Left colon (tissue), 2 donors: ENCODE measurements at places on chromosomes 5 and 9.

DNA sequence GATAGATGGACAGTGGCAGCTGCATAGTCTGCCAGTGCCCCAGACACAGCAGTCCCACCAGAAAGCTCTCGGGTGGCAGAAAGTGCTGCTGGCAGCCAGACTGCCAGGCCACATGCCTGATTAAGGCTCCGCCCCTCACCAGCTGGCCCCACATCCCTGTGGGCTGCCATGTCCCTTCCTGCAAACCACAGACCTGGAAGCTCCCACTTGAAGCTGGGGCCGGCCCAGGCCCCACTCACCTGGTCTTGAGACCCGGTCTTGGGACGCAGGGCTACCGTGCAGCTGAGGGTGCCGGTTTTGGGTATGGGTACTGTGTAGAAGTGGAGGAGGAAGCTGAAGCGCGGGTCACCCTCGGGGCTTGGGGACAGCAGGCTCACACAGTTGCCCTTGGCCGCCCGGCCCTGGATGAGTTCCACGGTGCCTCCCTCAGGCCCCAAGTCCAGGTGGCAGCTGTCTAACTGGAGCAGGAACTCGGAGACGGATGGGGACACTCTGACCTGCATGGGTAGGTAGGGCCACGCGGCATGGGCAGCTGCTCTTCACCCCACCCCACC lies 15.3 kb downstream of the FPGS start:
- DNase-seq, result no peak

DNA sequence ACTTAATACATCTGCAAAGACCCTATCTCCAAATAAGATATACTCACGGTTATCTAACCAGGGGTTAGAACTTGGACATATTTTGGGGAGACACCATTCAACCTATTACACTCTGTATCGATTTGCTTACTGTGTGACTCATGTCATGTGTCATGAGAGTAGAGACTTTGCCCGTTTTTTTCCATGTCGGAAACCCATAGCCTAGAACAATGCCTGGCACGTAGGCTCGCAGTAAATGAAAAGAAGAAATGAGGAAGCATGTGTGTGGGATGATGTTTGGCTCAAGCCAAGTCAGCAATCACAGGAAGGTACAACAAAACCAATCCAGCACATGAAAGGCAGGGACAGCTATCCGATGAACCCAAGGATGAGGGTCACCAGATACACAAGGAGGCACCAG lies 94.6 kb upstream of the DNAH5 start:
- DNase-seq, result no peak

- DNase-seq, result no peak
Observed at GRCh38 chr5:108361771-108362170, 20.1 kb downstream of the FBXL17 start.

DNA sequence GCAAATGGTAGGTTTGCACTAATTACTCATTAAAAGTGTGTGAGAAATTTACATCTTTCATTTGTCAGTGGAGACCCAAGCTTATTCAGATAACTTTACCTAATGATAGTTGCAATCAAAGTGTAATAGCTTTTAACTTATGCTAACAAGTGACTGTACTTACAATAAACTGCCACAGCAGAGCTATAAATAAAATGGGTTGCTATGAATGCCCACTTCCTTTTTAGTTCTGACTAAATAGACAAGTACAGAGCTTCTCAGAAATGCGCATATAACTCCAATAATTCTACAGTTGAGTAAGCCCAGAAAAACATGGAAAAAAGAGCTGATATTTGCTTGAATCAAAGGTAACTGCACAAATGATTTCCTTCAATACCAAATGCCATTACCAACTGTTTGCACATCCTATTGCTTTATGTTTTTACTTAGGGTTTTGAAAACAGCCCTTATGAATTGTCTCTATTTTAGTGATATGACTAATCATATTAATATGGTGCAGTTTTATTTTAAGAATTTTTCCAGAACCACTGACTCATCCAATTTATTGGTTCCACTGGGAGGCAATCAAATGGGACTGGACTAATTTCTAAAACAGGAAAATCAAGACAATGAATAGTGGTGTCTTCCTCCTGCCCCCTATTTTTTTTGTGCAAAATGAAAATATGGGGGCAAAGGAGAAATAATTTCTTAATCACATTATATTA lies 84.1 kb downstream of the PPP2R2B start:
- no peak for DNase-seq

- no peak for DNase-seq
Observed at GRCh38 chr5:134595458-134595838, 37.2 kb downstream of the SAR1B start.

- no peak for DNase-seq
Observed at GRCh38 chr9:138115506-138115905, 237.9 kb downstream of the CACNA1B start.

DNA sequence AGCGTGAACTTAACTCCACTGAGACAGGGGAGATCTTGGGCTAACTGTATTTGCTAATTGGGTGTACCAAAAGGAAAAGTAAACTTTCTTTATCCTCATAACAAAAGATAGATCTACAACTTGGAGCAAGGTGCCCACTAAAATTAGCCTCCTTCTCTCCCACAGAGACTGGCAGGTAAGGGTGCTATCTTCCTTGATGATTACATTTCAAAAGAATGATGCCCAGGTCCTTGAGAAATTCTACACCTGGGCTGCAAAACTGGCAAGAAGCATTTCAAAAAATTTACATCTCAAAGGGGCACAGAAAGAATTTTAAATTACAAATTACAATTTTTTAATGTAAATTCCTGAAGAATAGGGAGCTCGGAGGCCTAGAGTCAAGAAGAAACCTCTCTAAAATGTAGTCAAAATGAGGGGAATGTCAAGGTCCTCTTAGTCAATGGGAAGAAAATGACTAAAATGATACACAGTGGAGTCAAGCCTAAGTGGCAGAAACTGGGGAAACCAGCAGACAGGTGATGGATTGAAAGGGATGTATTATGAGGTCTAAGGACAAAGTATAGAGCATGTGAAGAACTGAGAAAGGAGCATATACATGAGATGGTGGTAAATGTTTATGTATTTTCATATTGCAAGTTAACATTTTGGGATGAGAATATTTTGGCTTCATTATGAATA lies 348.3 kb upstream of the TUSC1 start:
- no peak for DNase-seq

- no peak for DNase-seq
Observed at GRCh38 chr9:123034881-123035510, 1.5 kb downstream of the GPR21 start.

DNA sequence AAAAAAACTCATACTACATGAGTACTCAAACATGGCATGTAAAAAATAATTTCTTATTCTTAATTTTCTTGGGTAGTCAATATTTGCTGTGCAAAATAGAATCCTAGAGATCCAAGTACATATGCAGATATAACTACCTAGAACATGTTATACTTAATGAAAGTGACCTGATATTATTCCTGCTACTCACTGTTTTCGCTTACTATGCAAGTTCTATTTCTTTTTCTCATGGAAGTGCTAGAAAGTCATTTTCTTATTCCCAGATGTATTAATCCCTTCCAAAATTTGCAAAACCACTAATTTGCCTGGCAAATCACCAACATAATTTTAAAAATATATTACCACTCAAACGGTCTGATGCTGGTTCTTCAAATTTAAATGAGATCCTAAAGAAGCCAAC lies 19.2 kb upstream of the PLAC8L1 start:
- DNase-seq, result no peak

- no peak for DNase-seq
Observed at GRCh38 chr5:107948377-107948776, 277.6 kb upstream of the EFNA5 start.

DNA sequence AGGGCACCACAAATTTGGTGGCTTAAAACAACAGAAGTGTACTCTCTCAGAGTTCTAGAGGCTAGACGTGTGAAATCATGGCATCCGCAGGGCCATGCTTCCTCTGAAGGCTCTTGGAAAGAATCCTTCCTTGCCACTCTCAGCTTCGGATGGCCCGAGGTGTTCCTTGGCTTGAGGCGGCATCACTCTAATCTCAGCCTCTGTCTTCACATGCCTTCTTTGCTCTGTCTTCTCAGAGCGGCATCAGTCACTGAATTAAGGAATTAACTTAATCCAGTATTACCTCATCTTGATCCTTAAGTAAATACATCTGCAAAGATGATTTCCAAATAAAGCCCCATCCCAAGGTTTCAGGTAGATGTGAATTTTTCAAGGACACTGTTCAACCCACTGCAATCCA lies 211.1 kb upstream of the TRIM32 start:
- DNase-seq, result no peak

GRCh38 chr9:107712390-107712789 lies 222.8 kb upstream of the KLF4 start:
- DNase-seq, result no peak

- peak; percentile 27 for DNase-seq
Observed at GRCh38 chr5:140041492-140042392, 1.4 kb downstream of the NRG2 start.

GRCh38 chr5:139710319-139711066 lies 62.3 kb downstream of the CXXC5 start:
- DNase-seq, result no peak

DNA sequence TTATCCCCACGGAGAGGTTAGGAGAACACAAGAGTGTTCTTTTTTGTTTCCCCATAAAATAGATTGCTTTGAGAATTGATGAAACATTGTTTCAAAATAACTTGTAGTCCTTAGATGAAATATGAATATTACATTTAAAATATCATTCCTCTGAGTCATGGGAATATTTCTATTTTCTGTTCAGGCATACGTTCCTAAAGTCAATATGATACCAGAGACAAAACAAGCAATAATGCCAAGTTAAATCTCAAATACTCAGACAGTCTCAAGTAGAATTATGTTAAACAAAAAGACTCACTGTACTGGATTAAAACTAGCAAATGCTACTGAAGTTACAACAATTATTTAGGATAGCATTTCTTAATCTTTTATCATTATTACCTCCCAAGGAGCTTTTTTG lies 111.7 kb upstream of the C6 start:
- no peak for DNase-seq

- DNase-seq, result peak; percentile 75
Observed at GRCh38 chr5:10622810-10623209, 58.9 kb downstream of the ANKRD33B start.

DNA sequence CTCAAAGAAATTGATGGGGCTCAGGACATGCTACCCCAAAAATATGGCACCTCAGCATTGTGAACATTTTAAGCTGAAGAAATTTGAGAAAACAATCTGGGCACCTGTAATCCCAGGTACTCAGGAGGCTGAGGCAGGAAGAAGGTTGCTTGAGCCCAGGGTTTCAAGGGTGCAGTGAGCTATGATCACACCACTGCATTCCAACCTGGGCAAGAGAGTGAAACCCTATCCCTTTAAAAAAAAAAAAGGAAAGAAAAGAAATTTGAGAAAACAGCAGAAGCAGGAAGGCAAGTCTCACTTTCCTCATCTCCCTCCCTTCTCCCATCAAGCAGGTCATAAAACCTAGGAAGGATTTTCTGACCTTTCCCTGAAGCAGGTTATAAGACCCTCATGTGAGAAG lies 23.6 kb downstream of the TPD52L3 start:
- DNase-seq, result no peak

DNA sequence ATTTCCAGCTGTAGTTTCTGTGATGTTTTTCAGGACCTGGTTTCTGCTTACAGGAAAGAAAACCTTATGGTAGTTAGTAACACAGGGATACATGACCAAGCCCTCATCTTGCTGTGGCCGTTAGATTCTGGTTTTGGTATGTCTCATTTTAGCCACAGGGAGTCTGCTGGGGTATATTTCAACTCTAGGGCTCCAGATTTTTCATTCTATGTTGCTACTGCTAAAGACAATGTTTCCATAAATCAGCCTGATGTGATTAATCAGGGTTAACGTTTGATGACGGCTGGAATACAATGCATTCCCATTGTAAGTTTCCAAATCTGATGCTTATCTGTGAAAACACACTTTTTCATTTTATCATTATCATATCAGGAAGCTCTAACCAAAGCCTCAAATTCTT lies 48.2 kb downstream of the P4HA2 start:
- no peak for DNase-seq

GRCh38 chr5:72705178-72705577 lies 111.3 kb upstream of the TNPO1 start:
- DNase-seq, result no peak

DNA sequence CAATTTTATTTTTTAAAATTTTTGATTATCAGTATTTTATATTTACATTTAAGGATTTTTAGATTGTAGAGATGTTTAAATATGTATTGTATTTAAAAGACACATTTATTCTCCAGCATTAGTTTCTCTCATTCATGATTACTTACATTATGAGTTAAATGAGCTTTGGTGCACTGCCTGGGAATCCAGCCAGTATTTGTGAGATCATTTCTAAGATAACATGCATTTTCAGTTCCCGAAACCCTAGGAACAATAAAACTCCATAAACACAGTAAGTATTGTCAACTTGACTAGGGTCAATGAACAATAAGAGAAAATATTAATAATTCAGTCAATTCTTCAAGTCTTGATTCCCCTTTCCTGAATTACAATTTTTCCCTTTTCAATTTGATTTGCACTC lies 403.3 kb downstream of the PLK2 start:
- no peak for DNase-seq

GRCh38 chr5:64315778-64316177 lies 150.1 kb downstream of the RNF180 start:
- no peak for DNase-seq

- no peak for DNase-seq
Observed at GRCh38 chr5:95920822-95921221, 40.8 kb downstream of the ELL2 start.

DNA sequence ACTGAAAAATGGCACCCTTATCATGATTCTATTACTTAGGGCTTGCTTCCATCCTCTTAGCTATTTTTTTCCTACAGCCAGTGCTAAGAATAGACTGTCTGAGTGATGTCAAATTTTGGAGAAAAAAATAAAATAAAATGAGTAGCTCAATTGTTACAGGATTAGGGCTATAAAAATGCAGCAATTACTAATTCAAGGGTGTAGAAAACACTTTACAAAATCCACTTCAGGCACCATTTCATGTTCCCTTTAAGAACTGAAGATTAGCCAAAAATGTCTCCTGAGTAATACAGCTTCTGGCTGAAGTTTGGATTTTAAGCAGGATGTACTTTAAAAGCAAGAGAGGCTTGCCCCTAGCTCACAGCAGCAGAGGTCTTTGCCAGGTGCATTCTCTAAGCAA lies 240.5 kb upstream of the IRX1 start:
- no peak for DNase-seq

DNA sequence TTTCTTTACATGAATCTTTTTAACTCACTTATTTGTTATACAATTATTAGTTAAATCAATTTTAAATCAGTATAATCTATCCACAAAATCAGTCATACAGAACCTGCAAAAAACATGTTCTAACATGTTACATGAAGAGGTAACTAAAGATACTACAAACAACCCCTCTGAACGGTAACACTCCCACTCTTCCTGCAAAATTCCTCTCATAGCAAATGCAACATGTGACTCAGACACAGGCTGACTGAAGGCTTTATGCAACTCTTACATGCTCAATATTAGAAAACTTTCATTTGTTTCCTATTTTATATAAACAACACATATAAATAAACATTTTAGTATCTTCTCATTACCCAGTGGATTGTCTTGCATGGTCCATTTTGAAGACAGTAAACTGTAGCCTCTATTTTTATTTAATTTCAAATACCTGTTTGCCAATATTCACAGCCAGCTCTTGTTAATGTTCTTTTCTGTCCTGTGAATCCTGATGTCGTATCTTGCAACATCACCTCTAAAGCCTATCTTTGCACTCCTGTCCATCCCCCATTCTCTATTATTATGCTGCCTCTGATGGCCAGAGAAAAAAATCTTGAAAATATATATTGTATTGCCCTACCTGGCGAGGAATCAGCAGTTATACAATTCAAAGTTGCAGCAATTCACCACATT lies 100.5 kb upstream of the CCDC152 start:
- DNase-seq, result no peak
